Natural killer cell (primary cell): ENCODE measurements at places on chromosomes 1 and 21. TPM values are rescaled to one million over a fixed set of nuclear protein-coding genes. Genes with fewer than 3 reads are reported as not detected.

Gene KLHL21
- total RNA-seq = 28.9 TPM

Gene LRRIQ3
- 0.16 TPM for total RNA-seq

Gene BRDT
- not detected for total RNA-seq

Gene SGIP1
- total RNA-seq = not detected

Gene C8A
- not detected for total RNA-seq

Gene WDR64
- not detected for total RNA-seq

Gene TTC24
- total RNA-seq = 3.3 TPM

Gene GON4L
- total RNA-seq = 147 TPM

Gene C1orf52
- total RNA-seq = 58.9 TPM

Gene PRAMEF12
- total RNA-seq = not detected

Gene AJAP1
- not detected for total RNA-seq

Gene SPATA46
- not detected for total RNA-seq

Gene HEYL
- total RNA-seq = not detected

Gene DDAH1
- total RNA-seq = 0.07 TPM

Gene WARS2
- 24.3 TPM for total RNA-seq

Gene BGLAP
- total RNA-seq = 0.45 TPM

Gene WNT2B
- total RNA-seq = 0.18 TPM

Gene HTR1D
- not detected for total RNA-seq

Gene MCOLN3
- total RNA-seq = not detected

Gene MNDA
- 14.3 TPM for total RNA-seq

Gene RPRD2
- total RNA-seq = 30.3 TPM

Gene PLA2G5
- not detected for total RNA-seq

Gene SPATA21
- total RNA-seq = 0.36 TPM

Gene CDA
- total RNA-seq = 5.3 TPM

Gene OR2T33
- total RNA-seq = not detected
